ENCODE measurements at places on chromosomes 2 and 18.

GRCh38 chr18:7221424-7222155 is 9.3 kb upstream of the LRRC30 start:
- DNase-seq: no peak

- no peak for DNase-seq
Observed at GRCh38 chr2:231462729-231463465, 1.4 kb downstream of the NCL start.

DNA sequence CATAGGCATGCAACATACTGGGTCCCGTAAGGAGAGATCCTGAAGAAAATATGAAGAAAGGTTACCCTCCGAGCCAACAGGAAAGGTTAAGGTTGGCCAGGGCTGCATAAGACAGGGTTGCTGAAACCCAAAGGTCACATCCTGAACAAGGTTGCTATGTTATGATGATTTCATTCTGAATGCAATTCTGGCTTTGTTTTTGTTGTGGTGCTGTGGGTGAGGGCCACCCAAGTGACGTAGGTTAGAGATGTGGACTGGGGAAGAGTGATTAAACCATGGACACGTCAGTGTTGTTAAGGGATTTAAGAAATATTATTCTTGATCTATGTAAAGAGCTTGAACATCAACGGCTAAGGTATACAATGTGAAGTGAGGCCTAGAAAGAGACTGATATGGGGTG is 60.0 kb downstream of the ZEB2 start:
- DNase-seq: no peak

GRCh38 chr2:189143925-189144324 is 35.6 kb downstream of the COL5A2 start:
- no peak for DNase-seq

DNA sequence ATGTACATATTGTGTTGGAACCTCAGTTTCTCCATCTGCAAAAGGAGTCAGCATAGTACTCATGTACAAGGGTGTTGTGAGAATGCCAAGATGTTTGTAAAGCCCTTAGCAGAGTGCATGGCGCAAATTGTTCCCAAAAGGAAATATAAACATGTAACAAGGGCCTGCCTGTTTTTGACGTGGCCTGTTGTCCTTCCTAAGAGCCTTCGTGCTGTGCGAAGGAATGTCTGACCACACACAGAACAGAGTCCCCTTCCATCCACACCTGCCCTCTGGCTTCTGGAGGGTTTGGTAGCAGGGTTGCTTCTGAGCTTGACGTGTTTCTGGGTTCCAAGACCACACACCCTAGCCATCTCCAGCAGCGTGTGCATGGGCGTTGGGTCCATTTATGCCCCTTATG is 34.9 kb downstream of the CABLES1 start:
- DNase-seq: no peak

GRCh38 chr2:192148620-192149321 is 46.0 kb downstream of the TMEFF2 start:
- no peak for DNase-seq

DNA sequence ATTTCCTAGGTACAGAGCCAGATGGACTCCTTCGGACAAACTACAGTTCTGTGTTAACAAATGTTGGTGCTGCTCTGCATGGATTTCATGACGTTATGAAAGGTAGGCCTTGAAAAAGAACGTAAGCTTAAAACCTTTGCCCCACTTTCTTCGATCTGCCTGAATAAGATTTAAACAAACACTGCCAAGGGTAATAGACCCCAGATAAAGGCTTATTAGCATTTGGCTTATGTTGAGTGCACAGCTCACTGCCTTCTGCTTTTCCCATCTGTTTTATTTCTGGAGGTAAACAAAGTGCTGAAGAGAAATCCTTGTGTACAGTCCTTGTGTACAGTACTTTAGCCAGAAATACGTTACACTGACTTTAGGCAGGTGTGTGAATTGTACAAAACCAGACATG is 50.0 kb upstream of the STON1 start:
- DNase-seq: no peak

GRCh38 chr2:56474412-56475158 is 290.8 kb downstream of the CCDC85A start:
- no peak for DNase-seq

DNA sequence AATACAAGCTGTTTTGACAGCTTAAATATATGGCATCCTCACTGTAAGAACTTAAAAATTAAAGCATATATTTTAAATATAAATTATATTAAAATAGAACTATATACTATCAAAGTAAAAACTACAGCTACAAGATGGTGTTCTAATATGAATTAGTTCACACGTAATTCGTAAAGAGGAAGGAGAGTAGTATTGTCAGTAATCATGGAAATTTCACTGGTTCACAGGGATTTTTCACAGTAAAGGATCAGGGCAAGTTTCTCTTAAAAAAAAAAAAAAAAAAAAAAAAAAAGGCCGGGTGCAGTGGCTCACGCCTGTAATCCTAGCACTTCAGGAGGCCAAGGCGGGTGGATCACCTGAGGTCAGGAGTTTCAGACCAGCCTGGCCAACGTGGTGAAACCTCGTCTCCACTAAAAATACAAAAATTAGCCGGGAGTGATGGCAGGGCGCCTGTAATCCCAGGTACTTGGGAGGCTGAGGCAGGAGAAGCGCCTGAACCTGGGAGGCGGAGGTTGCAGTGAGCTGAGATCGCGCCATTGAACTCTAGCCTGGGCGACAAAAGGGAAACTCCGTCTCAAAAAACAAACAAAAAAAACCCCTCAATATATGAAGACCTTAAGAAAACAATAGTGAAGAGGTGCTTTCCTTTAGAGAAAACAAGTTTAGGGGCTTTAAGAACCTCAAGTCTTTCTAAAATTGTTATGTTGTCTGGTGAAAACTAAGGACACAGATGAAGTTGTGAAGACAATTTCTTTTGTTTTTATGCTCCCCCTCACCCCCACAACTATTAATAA is 32.5 kb downstream of the PNO1 start:
- DNase-seq: no peak

DNA sequence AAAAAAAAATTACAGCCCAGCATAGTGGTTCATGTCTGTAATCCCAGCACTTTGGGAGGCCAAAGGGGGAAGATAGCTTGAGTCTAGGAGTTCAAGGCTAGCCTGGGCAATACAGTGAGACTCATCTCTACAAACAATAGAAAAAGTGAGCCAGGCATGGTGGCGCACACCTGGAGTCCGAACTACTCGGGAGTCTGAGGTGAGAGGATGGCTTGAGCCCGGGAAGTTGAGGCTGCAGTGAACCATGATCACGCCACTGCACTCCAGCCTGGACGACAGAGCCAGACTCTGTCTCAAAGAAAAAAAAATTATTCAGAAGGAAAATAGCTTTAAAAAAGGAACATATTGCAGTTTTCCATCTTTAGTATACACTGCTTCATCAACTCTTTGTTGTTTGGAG is 47.8 kb downstream of the CYP27C1 start:
- no peak for DNase-seq

DNA sequence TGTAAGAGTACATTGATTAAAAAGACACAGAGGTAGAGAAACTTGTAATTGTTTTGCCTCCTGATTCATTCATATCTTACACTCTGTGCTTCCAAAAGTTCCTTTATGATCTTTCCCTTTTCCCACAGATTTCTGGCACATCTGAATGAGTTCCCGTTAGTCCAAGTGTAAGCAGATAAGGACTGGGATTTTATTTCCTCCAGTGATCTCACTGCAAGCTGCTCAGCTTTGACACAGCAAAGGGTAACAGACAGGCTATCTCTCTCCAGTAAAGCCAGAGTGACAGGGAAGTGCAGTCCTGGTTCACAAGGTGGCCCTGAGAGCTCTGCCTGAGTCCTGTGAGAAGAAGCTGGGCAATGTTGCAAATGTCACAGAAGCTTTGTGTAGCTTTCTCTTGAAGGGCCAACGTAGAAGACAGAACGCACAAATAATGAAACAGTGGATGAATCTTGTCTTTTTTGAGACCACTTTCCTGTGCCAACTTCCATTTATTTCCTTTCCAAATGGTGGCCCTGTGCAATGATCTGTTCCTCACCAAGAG is 32.5 kb upstream of the KCNE4 start:
- DNase-seq: no peak

GRCh38 chr2:101682311-101682710 is 15.2 kb upstream of the MAP4K4 start:
- DNase-seq: no peak

- DNase-seq: no peak
Observed at GRCh38 chr2:25177211-25177611, 8.8 kb upstream of the POMC start.

GRCh38 chr2:120687210-120687609 is 48.5 kb upstream of the GLI2 start:
- DNase-seq: no peak

DNA sequence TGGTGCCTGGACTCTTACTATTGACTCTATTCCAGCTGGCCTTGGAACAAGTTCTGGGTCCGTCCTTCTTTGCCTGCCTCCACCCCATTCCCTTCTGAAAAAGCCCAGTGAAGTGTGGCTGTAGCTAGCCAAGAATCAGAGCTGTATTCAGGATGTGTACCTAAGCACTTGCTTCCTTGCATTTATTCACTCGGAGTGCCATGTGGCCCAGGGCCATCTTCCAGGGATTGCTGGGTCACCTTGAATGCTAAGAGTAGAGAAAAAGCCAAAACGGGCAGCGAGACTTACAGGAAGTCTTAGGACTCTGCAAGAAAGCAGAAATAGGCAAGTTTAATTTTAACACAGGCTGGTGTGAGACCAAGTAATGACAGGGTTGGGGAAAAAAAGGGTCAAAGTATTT is 4.1 kb downstream of the ITGA6 start:
- no peak for DNase-seq

- DNase-seq: no peak
Observed at GRCh38 chr2:235701206-235701981, 207.6 kb downstream of the AGAP1 start.

- no peak for DNase-seq
Observed at GRCh38 chr2:113240150-113240914, 38.4 kb downstream of the PAX8 start.

DNA sequence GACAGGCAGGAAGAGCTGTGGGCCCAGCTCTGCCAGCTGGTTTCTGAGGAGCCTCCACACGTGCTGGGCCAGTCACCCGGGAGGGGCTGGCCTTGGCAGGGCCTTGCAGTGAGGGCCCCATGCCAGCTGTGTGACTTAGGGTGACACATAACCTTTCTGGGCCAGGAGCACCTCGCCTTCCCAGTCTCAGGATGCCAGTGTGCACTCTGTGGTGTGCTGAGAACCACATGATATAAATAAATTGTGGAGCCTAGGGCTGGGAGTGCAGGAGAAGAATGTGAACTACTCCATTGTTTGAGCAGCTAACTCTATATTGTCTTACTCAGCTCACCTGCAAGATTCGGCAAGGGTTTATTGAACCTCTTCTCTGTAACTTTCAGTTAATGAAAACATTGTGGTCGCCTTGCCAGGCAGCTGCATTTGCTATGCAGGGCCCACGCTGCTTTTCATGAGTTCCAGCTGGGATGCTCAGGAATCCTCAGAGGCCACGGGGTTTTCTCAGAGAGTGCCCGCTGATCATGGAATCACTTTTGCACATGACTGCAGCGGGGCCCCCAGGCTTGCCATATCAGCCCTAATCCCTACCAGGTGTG is 222.3 kb downstream of the SH3RF3 start:
- DNase-seq: no peak

DNA sequence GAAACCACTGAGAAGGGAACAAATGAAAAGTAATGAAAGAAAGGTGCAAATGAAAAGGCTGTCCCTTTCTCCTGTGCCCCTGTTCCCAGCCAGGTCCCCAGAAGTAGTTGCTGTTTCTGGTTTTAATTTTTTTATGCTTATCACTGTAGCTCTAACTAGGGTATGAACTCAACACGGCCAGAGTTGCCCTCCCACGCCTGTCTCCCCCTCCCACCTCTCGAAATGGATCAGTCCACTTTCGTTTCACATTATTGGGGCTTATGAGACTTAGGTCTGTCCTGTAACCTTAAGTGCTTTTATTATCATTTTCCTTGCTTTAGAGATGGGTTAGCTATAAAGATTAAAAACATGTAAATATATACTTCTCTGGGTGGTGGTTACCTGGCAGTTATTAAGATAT is 8.6 kb downstream of the RBFA start:
- no peak for DNase-seq

- no peak for DNase-seq
Observed at GRCh38 chr18:34529358-34530335, 180.5 kb upstream of the DTNA start.

DNA sequence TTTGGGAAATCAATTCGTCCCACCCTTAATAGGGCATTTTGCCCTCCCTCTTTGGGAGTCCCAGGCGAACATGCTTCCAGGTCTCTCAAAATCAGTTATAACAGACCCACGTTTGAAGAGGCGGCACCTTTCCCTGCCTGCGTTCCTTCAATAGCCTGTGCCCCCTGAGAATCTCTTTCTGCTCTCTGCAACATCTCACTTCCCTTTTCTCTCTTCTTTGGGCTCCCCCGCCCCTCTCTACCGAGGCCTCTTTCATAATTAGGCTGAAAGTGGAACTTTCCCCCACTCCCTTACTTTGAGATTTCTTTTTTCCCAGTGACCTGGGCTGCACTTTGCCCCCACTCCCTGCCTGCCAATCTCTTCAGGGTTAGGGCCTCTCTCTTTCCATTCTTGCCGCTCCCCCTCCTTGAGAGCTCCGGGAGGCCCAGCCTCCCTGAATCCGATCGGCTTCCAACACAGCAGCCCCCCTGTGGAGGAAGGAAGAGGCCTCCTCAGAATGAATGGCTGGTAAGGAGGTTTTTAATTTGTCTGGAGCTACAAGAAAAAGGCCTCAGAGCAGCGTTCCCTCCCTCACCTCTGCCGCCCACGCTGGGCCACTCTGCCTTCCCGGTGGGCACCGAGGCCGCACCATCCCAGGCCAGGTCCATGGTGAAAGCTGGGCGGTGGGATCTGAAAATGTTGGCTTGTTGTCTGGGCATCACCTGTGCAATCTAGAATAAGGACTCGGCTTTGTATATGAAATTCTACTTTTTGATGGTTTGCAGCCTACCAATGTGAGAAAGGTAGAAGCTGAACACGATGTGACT is 162.6 kb upstream of the SIX3 start:
- no peak for DNase-seq

DNA sequence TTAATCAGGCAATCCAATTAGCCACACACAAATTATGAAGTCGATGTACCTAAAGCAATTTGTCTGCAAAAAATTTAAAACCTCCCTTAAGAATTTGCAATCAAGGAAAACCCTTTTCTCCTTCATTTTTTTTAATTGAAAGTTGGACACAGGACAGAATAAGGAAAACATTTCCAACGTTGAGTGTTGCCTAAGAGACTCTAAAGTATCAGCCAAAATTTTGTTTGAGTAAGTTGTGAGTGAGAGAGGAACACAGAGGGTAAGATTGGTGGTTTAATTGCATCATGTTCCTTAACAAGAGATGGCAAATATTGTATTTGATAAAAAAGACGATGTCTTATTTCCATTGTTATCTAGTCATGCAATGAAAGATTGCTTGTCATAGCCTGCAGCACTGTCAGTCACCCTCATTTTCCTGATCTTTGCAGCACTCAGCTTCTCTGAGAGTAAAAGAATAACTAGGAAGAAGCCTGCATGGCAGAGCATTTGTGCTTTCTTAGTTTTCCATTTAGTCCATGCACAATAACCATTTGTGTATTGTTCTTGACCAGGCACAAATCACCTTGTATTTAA is 115.5 kb downstream of the ICOS start:
- no peak for DNase-seq

Data from stimulated activated CD4-positive, alpha-beta T cell treated with anti-CD3 and anti-CD28 coated beads, Interleukin-4, amount 100 ng/mL, for 48 hours (primary cell).